ENCODE measurements at places on chromosomes 5 and 9.
A peak's percentile ranks its signal among the peaks of the same experiment; 100 is the strongest.

- no peak for DNase-seq
Measured at GRCh38 chr5:84202136-84202535, 182.5 kb downstream of the EDIL3 start.

DNA sequence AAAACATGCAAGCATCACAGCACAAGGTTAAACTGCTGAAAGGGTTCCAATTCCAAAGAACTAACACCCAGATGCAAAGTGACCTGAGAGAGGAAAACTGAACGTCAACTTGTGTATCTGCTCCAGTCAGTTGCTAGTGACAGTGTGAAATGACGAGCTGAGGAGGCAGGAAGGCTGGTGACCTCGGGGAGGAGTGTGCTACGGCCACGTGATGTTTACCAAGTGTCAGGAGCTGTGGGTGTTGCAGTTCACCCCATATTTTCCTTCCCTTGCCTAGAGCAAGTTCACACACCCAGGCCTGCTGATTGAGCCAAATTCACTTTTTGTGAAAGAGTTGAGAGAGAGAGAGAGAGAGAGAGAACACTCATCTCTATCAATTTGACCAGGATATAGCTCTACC lies 231.6 kb upstream of the ANKH start:
- no peak for DNase-seq

- no peak for DNase-seq
Measured at GRCh38 chr9:85931495-85931894, 9.5 kb upstream of the NAA35 start.

DNA sequence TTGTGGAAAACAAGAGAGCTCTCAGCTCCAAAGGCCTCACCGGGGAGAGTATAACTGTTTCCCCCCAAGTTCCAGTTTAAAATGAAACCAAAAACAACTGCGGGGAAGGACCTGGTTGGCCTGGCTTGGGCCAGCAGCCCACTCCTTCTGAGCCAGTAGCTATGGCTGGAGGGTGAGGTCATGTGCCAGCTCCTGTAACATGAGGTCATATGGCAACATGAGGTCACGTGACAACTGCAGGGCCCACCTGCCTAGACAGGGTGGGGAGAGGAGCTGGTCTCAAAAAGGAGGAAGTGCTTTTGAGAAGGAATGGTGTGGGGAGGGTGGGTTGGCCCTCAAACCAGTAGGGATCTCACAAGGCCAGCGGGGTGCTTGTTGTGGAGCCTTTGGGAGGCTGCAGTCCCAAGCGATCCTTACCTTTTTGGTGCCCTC lies 29.3 kb upstream of the CRB2 start:
- no peak for DNase-seq

DNA sequence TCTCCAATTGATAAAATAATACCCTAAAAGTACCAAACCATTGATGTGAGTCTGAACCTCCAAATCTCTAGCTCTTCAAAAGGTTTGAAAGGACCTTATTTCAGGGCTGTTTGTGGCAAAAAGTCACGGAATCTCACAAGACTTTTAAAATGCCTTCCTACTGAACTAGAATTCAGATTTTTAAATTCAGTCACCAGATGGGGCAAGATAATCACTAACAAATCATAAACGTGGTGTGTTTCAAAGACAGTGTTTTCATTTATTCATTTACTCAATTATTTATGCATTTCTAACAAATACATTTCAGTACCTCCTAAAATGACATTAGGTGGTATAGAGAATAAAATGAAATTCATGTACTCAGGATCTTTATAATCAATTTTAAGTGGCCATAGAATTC lies 68.2 kb upstream of the SMC2 start:
- DNase-seq, result no peak

- DNase-seq, result no peak
Measured at GRCh38 chr5:173493846-173494245, 122.6 kb downstream of the BOD1 start.

DNA sequence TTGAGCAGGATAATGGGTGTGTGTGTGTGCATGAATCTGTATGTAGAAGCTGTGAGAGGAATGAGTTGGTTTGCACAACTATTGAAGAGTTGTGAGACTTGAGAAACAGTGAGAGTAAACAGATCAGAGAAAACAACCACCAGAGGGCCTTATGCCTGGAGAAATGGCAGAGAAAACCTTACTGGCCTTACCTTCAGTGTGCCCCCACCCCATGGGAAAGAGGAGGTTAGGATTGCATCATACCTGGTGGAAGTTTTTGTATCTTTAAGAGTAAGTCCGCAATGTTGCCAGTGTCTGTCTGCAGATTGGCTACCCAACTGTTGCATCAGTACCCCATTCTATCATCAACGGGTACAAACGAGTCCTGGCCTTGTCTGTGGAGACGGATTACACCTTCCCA lies 1909.4 kb upstream of the WWC1 start:
- DNase-seq, result no peak

GRCh38 chr9:75238311-75238976 lies 150.1 kb downstream of the OSTF1 start:
- peak; percentile 42 for DNase-seq

- peak; percentile 63 for DNase-seq
Measured at GRCh38 chr9:29830821-29831220, 2257.5 kb upstream of the C9orf72 start.

GRCh38 chr9:114149765-114150340 lies 5.5 kb upstream of the COL27A1 start:
- DNase-seq, result no peak

Data from kidney glomerular epithelial cell (primary cell).